Esophagus muscularis mucosa (tissue), 4 donors: ENCODE measurements at places on chromosomes 4 and X.

DNA sequence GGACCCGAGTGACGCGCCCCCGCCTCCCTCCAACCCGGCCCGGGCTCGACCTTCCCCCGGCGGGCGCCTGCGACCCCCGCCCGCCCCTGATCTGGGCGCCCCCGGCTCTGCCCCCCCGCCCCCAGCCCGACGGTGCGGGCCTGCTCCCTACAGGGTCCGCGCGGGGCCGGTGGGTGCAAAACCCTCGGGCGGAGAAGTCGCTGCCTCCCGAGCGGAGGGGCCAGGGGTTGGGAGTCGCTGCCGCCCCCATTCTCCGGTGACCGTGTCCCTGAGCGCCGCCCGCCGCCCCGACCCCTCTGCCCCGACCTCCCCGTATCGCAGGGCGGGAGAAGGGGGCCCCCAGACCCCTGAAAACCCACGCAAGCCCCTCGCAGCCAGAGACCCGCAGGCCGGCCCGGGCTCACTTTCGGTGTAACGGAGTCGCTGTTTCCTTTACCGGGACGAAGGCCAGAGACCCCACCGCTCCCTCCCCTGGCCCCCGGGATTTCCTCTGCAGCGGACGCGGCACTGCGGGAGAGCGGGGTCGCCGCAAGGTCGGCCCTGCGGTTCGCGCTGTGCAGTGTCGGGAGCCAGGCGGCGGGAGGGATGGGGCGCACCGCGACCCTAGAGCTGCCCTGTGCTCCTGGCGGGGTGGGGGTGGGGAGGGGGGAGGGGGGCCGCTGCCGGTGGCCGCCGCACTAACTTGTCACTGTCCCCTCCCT lies 729 bp upstream of the CPLX1 start:
- H3K27ac ChIP-seq = no peak overlapping the region
- no peaks in the 10 kb centered on the region for H3K36me3 ChIP-seq
- H3K4me1 ChIP-seq = peaks cover 25% of the 10 kb centered on the region
- no peak for DNase-seq

DNA sequence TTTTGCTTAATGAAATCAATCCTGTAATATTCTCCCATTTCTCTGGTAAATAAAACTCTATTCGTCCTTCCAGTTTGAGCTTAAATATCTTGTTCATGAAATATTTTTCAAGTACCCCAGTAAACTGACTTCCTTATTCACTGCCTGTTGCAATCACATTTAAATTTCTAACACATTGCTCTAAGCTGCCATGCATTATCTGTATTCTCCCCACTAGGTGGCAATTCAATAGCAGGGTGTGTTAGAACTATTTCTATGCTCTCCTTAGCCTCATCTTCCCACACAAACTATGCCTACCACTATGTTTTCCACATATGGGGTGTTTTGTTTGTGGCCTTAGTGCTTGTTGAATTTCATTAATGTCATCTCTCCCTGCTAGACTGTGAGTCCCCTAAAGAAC lies 377.1 kb upstream of the HS3ST1 start:
- no peak for DNase-seq
- no peaks in the 10 kb centered on the region for H3K36me3 ChIP-seq
- H3K27ac ChIP-seq = no peak overlapping the region
- H3K27me3 ChIP-seq = no peaks in the 10 kb centered on the region
- no peak overlapping the region for H3K4me3 ChIP-seq

DNA sequence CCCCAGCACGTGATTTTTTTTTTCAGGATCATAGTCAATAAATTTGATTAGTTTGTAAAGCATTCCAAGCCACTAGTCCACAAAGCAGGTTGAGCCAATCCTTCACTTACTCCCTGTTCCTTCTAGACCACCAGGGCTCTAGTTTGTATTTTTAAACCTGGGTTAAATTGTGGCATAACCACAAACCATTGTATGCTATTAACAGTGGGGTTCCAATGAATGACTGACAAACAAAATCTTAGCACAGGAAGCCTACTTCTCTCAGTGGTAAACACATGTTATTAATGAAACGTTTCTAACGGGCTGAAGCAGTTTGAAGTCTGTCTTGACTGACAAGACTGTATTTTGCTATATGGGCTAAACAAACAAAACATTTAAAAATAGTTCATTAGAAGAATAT lies 48.6 kb upstream of the GYPA start:
- H3K27ac ChIP-seq = no peak overlapping the region
- H3K27me3 ChIP-seq = no peaks in the 10 kb centered on the region
- H3K36me3 ChIP-seq = no peaks in the 10 kb centered on the region
- H3K4me1 ChIP-seq = no peaks in the 10 kb centered on the region
- no peak overlapping the region for H3K4me3 ChIP-seq

GRCh38 chrX:85685843-85686242 lies 306.4 kb upstream of the POF1B start:
- no peaks in the 10 kb centered on the region for H3K36me3 ChIP-seq
- H3K27ac ChIP-seq = no peak overlapping the region
- H3K27me3 ChIP-seq = no peaks in the 10 kb centered on the region
- H3K4me3 ChIP-seq = no peak overlapping the region
- DNase-seq = no peak
- no peaks in the 10 kb centered on the region for H3K4me1 ChIP-seq

DNA sequence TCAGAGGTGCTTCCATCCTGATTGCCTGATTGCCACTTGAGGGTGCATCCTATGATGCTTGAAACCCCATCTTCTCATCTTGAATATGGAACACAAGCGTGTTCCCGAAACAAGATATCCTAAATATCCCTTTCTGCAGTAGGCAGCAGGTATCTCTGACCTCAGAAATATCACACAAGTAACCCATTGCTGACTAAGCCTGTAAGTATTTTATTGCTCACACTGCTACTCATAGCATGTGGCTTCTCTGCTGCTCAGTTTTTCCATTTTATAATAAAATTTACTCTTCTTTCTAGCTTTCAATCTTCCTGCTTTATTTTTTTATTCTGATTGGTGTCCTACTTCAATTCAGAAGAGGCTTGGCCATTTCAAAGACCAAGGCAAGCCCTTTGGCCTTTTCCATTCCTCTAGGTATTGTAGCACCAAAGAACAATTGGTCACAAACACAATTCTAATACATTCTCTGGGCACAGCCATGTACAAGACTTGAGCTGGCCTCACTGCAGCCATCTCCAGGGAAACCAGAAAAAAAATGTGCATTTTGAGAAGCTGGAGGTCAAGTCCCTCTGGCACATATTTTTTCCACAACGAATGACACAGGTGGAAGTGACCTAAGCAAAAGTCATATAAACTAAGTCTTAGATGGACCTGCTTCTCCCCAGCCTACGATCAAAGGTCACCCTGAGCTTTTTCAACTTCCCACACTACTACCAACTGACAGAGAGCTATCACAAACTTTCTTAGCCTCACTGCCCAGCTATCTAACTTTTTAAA lies 107.0 kb downstream of the OR13H1 start:
- H3K36me3 ChIP-seq = no peaks in the 10 kb centered on the region
- H3K27ac ChIP-seq = no peak overlapping the region
- no peak overlapping the region for H3K4me3 ChIP-seq
- no peaks in the 10 kb centered on the region for H3K4me1 ChIP-seq
- DNase-seq = no peak

DNA sequence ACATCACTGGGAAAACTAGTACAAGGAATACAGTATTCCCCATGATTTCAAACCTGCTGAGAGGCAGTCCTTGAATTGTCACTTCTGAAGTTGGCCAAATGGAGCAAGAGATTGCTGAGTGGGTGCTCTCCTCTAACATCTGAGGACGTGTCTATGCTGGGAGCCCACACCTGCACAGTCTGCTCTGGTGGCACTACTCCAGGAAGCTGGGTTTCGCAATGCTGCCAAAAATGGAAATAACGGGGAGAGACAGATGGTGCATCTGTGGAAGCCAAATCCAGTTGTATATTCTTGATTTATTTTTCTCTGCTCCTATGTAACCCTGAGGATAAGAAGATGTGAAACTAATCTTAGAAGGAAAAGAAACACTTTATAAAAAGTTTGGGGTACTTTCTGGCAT lies 240.1 kb upstream of the CTSO start:
- DNase-seq = no peak
- no peak overlapping the region for H3K27ac ChIP-seq
- H3K4me1 ChIP-seq = peaks cover 10% of the 10 kb centered on the region
- H3K4me3 ChIP-seq = no peak overlapping the region
- H3K27me3 ChIP-seq = no peaks in the 10 kb centered on the region
